ENCODE measurements at places on chromosomes 2 and 18.

DNA sequence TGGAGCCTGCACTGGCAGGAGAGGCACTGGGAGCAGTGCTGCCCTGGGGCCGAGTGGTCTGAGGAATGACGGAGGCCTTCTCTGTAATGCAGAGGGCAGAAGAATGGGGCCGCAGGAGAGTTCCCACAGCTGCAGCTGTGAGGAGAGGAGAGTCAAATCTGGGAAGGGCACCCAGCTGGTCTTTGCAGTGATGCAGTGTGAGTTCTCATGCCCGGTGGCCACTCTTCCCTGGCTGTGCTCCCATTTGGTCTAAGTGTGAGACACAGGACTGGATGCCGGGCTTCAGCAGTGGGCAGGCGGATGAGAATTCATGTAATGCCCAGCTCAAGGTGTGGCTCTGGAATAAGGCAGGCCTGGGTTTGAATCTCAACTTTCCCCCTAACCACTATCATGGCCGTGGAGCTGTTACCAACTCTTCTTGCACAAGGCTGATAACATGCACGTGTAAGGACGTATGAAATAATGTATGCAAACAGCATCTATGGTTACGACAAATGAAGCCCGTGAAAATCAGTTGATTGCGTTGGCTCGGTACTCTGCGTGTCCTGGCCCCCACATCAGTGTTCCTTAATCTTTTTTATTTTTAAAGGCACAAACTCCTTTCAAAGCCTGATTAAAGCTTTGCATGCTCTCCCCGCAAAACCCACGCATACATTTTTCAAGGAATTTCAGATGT lies 71.6 kb downstream of the ACKR3 start:
- DNase-seq: no peak

DNA sequence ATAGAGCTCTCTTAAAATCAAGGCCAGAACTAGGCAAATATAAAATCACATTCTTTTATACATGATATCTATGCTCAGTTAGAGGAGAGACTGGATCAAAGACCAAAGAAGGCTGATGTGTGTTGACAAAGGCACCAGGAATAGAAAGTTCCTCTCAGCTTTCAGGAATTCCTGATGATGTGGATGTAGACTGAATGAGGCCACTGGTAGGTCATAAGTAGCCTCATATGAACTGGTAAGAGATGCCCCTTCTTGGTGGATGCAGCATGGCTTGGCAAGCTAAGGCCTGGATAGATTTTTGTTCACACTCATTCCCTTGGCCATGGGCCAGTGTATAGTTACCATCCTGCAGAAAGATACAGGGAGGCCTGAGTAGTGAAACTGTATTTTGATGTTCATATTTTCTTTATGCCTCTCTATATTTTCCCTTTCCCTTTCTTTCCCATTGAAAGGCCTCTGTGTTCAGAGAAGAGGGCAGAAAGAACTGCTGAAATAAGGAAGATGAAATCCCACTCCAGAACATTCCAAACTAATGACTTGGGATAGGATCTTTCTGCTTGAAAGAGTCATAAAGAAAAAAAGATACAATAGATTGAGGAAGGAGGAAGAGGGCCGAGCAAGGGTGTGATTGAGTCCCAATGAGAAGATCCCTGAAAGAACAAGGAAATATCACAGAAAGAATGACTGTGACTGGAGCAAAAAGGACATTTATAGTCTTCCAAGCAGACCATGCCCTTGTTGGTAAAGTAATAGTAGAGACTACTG lies 2182.7 kb upstream of the PIK3C3 start:
- no peak for DNase-seq

GRCh38 chr2:3807853-3808252 lies 104.5 kb downstream of the DCDC2C start:
- no peak for DNase-seq

DNA sequence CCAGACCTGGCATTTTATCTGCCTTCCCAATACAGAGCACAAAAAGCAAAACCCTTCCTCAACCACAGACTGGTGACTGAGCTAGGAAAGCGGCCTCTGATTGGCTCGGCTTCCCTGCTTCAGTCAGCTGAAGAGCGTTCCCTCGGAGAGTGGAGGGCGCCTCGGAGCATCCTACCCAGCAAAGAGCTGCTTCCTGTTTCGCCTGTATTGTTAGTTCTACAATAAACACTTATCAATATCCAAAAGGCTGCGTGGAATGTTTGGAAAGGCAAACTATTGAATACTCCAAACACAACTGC lies 125.0 kb downstream of the CACNB4 start:
- DNase-seq: peak; percentile 32

DNA sequence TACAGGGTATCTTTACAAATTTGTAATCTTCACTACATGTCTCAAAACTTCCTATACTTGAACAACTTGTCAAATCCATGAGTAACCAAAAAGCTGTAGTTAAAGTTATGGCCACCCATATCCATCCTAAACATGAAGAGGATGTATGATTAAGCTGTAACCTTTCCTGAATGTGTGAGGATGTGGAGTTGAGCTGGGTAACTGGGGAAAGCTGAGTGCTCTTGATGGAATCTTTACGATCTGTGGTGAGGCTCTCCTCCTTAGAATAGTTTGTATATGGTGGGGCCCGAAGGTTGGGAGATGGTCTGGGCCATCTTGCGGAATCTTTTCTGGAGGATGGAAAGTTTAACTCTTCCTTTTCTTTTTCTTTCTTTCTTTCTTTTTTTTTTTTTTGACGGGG lies 29.4 kb downstream of the DPP4 start:
- DNase-seq: no peak

- DNase-seq: no peak
These were observed 25.1 kb upstream of the CREB1 start for GRCh38 chr2:207504513-207505170.

GRCh38 chr2:68714866-68715265 lies 19.7 kb upstream of the ARHGAP25 start:
- DNase-seq: no peak

DNA sequence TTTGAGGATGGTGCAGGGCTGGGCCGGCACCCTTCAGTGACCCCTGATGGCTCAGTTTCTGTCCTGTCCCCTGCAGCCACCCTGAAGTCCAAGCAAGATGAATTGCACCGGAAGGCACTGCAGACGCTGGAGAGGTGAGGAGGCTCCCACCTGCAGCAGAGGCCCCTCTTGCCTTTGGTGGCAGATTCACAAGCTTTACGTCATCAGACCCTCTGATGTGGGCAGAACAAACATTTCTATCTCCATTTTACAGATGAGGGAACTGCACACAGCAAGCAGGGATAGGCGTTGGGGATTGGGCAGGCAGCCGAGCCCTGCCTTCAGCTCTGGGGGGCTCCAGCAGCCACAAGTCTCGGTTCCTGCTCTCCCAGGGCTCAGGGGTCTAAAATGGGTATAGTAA lies 107.7 kb upstream of the MCFD2 start:
- DNase-seq: no peak

DNA sequence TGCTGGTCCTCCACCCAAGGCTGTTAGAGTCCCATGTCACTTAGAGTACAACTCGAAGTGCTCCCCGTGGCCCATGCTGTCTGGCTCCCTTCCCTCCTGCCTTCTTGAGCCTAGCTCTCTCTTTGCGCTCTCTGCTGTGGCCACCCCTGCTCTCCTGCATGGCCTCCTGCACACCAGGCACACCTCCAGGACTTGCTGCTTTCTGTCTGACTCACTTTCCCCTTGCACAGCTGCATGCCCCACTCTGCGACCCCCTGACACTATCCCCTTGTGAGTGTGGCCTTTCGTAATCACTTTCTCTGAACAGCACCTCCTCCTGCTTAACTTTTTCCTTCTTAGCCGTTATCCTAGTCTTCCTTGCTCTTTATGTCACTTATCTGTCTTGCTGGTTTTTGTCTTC lies 343.6 kb downstream of the TGIF1 start:
- no peak for DNase-seq

DNA sequence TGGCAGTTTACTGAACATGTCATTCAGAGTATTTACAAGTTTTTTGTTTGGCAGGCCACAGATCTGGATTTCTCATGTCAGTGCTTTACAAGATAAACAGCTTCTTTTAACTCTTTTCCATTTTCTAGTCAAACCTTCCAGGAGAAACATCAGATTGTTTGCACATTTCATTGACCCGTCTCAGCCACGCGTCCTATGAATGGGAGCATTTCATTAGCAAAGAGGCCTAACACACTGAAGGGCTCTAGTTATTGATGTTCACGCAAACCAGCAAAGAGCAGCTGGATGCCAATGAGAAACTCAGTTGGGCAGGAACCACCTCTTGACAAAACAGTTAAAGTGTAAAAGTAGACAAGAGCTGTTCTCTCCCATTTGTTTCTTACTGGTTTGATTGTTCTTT lies 29.2 kb upstream of the MFF start:
- no peak for DNase-seq

- no peak for DNase-seq
These were observed 425.1 kb downstream of the NRXN1 start for GRCh38 chr2:50606860-50607259.

GRCh38 chr2:175002547-175003274 lies 2.5 kb downstream of the CHN1 start:
- no peak for DNase-seq

DNA sequence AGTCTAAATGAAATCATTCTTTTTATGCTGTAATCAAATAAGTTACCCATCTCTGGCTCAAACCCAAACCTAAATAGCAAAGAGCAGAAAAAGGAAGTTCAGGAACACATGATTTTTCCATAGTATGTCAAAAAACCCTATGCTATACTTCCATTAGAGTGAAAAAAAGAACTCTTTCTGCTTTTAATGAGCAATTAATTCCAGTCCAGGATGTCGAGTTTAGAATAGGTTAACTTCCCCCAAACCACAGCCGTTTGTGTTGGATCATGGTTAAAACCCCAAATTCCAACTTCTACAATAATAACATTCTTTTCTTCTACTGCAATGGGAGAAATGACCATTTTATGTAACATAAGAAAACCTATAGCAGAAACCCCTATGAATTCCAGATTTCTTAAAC lies 171.1 kb upstream of the NRP2 start:
- no peak for DNase-seq

GRCh38 chr2:156800781-156801361 lies 364.7 kb downstream of the GPD2 start:
- DNase-seq: peak; percentile 4

GRCh38 chr2:210626849-210627248 lies 70.5 kb downstream of the CPS1 start:
- no peak for DNase-seq

GRCh38 chr2:212912445-212913103 lies 238.8 kb downstream of the IKZF2 start:
- no peak for DNase-seq

- no peak for DNase-seq
These were observed 49.4 kb upstream of the FAHD2A start for GRCh38 chr2:95353055-95353575.

DNA sequence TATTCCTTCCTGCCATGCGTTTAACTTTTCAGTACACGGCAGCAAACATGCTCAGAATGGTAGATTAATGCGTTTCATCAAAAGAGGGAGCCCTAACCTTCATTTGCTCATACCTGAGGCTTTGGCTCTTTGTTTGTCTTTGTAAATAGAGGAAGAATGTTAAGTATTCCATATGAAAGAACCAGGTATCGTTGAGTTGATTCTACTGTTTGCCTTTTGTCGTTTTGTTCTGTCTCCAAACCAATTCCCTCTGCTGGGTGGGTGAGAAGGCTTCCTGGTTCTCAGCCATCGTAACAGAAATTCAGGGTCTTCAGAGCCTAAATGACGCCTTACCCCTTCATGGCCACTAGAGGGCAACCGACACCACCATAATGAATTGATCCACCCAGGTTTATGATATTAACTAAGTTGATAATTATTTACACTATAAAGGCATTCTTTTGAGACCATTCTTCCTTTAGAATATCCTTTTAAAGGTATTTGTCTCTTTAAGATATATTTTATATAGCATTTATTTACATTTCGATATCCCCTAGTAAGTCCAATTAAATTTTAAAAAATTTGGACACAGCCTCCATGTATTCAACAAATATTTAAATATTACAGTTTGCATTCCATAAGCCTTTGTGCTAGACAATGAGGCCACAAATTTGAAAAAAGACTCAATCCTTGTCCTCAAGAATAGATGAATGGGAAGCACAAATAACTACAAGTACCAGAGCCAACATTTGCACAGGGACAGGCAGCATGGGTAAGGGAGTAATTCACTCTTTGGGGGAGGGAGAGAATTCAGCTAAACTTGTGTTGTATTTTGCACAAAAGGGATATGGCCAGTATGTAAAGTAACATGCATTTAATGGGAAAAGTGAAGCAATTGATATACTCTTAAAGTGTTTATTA lies 48.1 kb downstream of the TIMM21 start:
- DNase-seq: peak; percentile 60

DNA sequence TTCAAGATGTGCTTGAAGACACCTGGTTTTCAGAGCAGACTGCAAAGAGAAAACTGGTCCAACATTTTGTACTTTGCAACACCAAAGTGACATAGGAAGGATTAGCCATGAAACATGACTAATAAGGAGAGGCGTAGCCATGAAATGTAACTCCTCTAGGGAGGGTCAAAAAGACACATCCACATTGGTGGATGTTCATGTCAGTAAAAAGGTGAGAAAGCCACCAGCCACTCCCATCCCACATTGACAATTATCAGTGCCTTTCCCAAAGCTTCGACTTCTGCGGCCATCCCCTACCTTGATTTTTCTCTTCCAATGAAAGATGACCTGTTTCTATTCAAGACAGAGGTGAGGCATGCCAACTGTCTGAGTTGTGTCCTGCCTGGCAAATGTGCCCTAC lies 223.2 kb downstream of the ALK start:
- DNase-seq: no peak

- DNase-seq: no peak
These were observed 12.9 kb downstream of the ID2 start for GRCh38 chr2:8694737-8695136.

DNA sequence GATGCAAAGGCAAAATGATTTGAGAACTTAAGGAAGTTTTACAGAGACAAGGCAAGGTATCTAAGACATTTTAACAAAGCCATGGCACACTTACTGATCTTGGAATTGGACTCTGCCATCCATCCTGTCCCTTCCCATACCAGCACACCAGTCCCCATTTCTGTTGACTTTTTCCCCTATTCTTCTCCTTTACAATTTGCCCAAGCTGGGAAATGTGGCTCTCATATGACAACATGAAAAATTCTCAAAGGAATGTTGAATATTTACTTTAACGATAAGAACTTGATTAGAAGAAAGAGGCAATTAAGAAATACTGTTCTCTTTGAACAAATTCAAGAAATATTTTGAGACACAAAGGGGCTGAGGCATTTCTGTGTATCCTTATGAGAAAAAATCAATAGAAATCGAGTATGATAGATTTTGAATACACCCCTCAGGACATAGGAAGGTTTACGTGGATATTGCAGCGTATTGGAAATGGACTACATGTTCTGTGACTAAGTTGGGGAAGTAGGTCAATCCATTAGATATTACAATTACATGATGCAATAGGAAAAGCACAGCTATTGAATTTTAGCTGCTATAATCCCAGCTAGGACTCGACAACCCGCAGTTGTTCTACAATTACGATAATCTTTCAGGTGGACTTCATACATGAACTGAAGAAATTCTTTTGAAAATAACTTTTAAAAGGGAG lies 201.6 kb downstream of the TRIB2 start:
- no peak for DNase-seq

DNA sequence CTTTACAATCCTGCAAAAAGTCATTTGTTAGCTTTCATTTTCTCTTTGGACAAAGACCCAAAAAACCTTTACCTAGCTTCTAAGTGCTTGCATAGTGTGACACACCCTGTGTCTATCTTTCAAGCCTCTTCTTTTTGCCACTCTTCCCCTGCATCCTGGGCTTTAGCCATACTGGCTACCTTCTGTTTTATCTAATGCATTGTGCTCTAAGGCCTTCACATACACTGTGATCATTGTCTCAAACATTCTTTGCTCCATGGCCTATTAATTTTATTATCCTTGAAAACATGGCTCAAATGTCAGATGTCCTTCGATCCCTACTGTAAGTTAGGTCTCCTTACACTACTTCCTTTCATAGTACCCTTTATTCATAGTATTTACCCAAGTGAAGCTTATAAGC lies 84.4 kb downstream of the PIK3C3 start:
- no peak for DNase-seq
